ENCODE measurements at places on chromosomes 12 and 14.

- DNase-seq, result no peak
These were observed 678.5 kb upstream of the FOXG1 start for GRCh38 chr14:28088125-28088524.

DNA sequence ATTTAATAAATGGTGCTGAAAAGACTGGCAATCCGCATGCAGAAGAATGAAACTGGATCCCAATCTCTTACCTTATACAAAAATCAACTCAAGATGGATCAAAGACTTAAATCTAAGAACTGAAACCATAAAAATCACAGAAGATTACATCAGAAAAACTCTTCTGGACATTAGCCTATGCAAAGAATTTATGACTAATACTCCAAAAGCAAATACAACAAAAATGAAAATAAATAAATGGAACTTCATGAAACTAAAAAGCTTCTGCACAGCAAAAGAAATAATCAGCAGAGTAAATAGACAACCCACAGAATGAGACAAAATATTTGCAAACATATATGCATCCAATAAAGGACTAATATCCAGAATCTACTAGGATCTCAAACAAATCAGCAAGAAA is 14.3 kb upstream of the CLEC1A start:
- DNase-seq, result no peak

DNA sequence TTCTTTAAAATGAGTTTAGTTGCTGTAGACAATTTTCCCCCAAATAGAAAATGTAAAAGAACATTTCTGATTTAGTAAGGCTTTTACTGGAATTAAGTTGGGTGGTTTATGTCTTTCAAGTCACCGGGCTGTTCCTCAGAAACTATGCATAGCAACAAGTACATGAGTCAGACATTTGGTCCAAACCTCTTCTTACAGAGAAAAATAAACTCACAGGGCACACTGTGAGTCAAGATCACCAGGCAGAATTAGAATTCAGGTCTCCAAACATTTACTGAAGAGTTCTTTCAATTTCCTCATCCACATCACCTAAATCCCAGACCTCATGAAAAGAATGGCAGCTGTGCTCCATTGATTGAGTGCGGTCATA is 476.1 kb upstream of the SOX5 start:
- no peak for DNase-seq

DNA sequence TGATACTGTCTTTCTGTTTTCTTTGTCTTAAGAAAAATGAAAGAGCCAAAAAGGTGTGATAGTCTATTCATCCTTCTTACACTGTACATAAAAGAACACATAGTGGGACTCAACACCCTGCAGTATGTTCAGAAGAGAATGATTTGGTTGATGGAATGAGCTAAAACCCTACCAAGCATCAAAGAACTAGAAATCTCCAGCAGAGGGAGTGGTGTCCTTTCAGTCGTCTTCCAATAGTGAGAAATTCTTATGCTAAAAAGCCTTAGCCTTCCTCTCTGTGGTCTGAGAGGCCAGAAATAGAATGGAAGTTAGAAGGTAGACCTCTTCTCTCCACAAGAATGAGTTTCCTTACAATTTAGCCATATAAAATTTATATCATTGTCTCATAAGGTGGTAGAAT is 393.4 kb upstream of the SEL1L start:
- DNase-seq, result no peak

GRCh38 chr14:30656190-30656632 is 34.1 kb downstream of the SCFD1 start:
- peak; percentile 28 for DNase-seq

- DNase-seq, result no peak
These were observed 411.6 kb upstream of the CCDC196 start for GRCh38 chr14:66074537-66074936.

- no peak for DNase-seq
These were observed 27.2 kb downstream of the DDX51 start for GRCh38 chr12:132116709-132117557.

DNA sequence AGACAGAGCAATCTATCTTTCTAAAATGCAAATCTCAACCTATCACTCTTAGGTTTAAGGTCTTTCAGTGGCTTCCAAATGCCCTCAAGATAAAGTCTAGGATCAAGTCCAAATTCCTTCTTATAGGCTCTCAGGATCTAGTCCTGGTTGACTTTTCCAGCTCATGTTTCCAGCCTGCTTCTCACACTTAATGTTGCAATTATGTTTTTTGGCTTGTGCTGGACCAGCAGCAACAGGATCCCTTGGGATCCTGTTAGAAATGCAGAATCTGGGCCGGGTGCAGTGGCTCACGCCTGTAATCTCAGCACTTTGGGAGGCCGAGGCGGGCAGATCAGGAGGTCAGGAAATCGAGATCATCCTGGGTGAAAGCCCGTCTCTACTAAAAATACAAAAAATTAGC is 10.6 kb downstream of the GPR33 start:
- DNase-seq, result no peak

GRCh38 chr12:93632383-93632782 is 44.8 kb upstream of the CRADD start:
- no peak for DNase-seq

- DNase-seq, result no peak
These were observed 168.6 kb downstream of the TMTC3 start for GRCh38 chr12:88310666-88311065.

GRCh38 chr14:22039938-22040780 is 366.5 kb upstream of the OR4E1 start:
- DNase-seq, result no peak
